ENCODE measurements at places on chromosomes 3 and 15.

- DNase-seq, result no peak
Measured at GRCh38 chr3:28980631-28981030, 300.2 kb upstream of the RBMS3 start.

DNA sequence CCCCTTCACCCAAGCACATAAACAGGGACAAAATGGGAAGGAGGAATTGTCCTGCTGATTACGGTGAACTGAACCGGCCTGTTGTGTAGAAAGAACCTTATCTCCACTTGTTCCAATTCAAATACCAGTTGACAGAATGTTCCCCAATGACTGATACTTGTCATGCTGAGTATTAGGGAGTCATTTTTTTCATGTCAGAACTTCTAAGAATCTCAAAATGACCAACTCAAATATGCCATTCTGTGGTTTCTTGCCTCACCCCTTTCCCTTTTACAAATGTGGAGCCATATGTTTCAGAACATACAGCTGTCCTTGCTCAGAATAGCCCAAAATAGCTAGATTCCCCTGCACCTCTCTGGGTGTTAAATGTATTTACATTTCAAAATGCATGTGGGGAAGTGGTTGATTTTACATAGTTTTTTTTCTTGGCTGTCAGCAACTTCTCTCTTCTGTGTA lies 405.9 kb upstream of the TBL1XR1 start:
- DNase-seq, result no peak

- DNase-seq, result no peak
Measured at GRCh38 chr3:150912501-150912900, 7.3 kb upstream of the MINDY4B start.

DNA sequence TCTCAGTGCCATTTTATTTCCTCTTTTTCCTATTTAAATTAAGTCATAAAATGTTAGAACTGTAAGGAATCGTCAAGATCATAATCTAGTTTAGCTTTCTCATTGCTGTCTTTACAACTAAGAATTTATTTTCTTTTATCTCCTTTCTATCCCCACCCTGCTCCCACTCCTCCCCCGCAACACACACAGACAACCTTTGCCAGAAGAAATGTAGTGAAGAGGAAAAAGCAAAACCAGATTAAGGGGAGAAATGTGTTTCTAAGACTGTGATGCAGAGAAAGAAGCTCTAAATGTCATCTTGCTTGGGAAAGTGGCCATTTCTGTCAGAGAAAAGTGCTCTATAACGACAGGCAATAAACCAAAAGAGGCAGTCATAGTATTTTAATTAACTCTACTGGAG lies 78.3 kb upstream of the MLF1 start:
- no peak for DNase-seq

GRCh38 chr3:118909763-118910162 lies 124.9 kb downstream of the IGSF11 start:
- DNase-seq, result no peak

DNA sequence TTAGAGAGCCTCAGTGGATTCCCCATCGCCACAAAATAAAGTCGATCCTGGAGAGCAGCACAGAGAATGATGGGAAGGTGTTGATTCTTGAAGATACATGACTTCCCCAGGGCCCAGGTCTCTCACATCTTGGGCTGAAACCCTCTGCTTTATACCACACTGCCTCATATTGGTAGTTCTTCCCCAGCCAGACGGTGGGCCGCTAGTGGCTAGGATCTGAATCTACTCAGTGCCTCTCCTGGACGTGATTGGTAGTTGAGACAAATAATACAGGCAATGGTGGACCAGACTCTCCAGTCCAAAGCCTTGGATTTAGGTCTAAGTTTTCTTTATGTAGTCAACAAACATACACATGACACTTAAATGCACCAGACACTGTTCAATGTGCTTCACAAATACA lies 49.7 kb downstream of the RAB11A start:
- DNase-seq, result no peak

GRCh38 chr3:126494204-126494969 lies 18.7 kb upstream of the ZXDC start:
- DNase-seq, result no peak

DNA sequence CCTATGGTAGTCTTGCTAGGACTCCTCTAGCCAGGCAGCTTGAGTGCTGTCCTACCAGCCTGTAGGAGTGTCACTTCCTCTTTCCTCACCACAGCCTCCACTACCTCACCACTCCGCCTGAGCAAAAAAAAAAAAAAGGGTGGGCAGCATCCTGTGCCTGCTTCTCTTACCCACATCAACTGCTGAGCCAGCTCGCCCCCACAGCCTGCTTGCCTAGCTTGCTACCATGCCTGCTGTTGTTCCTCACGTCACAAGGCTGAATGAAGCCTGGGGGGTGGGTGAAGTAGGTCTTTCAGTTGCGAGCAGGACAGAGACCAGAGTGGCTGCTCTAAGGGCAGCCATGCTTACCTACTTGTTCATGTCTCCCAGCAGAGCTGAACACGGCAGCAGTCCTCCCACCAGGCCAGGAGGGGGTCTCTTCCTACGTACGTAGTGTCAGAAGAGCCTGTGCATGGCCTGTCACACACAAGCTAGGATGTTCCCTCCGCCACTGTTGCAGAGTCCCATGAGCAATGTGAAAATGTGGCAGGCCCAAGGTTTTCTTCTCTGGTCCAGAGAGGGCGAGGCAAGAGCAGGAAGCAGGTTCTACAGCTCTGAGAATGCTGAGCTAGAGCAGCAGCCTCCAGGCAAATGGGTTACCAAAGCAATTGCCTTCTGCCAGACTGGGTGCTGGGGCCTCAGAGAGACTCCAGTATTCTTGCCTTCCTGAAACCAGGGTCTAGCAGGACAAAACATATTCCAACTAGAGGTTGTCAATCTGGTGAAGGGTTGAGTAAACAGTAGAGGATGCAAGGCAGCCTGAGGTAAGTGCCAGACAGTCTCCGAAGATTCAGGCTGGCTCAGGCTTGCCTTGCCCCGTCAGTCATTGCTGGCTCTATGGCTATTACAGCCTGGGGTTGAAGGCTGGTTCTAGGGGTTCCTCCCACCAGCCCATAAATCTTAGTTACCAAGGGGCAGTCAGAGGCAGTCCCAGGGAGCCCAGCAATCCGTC lies 8.1 kb downstream of the PPM1M start:
- peak; percentile 91 for DNase-seq

DNA sequence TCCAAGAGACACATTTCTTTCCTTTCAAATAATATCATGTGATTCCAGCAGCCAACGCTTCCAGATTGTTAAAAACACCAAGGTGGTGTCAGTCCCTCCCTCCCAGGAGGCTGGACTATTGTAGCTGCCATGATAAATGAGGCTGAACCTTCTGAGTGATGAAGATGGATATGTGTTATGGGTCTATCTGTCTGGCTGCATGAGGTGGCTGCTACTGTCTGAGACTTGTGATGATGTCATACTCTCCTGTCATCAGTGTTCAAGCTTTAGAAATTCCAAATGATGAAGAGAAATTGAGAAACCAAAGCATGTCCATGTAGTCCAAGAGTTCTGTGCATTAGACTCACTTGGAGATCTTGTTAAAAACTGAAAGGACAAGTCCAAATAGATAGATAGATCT lies 683.0 kb downstream of the NTRK3 start:
- DNase-seq, result no peak

DNA sequence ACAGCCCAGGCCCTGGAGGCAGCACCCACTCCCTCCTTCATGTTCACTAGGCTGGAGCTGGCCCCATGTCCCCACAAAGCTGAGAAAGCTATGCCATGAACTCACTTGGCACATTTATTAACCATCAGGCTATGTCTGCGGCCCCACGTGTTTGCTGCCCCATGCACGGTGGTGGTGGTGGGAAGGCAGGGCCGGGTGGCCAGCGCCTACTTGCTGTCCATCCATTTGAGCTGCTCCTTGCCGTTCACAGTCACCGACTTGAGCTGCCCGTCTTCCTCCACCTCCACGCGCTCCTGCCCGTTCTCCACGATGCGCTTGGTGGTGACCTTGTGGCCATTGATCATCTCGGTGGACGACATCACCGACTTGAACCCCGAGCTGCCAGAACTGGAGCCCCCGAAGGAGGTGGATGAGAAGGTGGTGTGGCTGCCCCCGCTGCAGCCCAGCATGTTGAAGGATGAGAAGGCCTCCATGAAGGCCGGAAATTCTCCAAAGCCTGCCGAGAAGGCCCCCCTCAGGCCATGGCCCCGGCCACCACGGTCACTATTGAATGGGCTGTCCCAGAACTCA lies 4.3 kb downstream of the DNAJB8 start:
- DNase-seq, result no peak

DNA sequence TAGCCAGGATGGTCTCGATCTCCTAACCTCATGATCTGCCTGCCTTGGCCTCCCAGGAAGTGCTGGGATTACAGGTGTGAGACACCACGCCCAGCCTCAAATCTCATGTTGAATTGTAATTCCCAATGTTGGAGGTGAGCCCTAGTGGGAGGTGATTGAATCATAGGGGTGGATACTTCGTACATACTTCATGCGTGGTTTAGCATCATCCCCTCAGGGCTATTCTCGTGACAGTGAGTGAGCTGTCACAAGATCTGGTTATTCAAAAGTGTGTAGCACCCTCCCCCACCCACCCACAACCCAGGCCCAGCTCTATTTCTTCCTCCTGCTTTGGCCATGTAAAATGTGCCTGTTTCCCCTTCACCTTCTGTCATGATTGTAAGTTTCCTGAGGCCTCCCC lies 236.9 kb upstream of the IL12A start:
- no peak for DNase-seq

GRCh38 chr3:49460956-49461355 lies 9.1 kb upstream of the DAG1 start:
- DNase-seq, result no peak

GRCh38 chr15:89462198-89462912 lies 34.0 kb downstream of the RHCG start:
- no peak for DNase-seq

- no peak for DNase-seq
Measured at GRCh38 chr3:111675846-111676210, 80.7 kb upstream of the ZBED2 start.

DNA sequence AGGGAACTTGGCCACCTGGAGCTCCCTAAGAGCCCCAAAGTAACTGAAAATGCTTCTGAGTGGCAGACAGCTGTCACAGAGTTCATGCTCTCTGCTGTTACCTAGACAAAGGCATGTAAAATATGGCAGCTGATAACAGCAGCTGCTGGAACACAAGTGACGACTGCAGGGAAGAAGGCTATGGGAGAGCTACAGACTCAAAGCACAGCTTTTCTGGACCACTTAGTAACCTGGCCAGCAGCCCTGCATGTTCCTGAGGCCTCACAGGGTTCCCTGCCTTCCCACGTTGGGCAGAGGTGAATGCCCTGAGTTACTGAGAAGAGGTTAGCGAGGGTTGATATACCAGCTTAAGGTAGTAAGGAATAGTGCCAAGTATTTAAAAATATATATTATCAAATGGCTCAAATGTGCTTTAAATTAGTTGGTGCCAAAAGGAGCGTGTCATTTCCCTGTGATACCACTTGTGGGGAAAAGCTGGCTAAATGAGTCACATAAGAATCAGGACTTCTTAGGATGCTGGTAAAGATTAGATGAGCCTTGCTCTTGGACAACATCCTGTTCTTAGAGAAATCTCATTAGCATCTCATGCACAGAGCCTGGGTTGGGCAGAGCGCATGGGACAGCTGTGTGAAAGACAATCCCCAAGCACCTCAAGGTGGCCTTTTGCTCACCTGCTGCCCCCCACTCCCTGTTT lies 76.4 kb upstream of the SCN5A start:
- no peak for DNase-seq

DNA sequence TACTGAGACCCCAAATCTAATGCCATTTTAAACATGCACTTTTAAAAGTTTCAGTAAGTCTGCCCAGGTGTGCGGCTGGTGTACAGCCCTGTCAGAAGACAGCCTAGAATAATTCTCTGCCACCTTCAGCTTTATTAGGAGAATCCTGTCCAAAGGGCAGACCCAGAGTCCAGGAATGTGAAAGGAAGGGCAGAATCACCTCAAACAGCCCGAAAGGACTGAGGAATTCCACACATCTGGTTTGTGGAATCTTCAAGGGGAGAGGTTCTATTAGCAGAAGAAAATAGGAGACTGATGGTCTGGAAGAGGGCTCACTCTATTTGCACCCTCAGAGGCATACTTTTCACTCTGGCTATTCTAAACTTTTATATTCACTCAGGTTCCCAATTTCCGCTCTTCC lies 46.6 kb downstream of the TYRO3 start:
- DNase-seq, result no peak

- no peak for DNase-seq
Measured at GRCh38 chr15:43370310-43370974, 401 bp downstream of the ZSCAN29 start.

- DNase-seq, result no peak
Measured at GRCh38 chr3:155270485-155271342, 22.8 kb downstream of the STRIT1 start.

- DNase-seq, result no peak
Measured at GRCh38 chr3:180881065-180881801, 31.2 kb upstream of the FXR1 start.

DNA sequence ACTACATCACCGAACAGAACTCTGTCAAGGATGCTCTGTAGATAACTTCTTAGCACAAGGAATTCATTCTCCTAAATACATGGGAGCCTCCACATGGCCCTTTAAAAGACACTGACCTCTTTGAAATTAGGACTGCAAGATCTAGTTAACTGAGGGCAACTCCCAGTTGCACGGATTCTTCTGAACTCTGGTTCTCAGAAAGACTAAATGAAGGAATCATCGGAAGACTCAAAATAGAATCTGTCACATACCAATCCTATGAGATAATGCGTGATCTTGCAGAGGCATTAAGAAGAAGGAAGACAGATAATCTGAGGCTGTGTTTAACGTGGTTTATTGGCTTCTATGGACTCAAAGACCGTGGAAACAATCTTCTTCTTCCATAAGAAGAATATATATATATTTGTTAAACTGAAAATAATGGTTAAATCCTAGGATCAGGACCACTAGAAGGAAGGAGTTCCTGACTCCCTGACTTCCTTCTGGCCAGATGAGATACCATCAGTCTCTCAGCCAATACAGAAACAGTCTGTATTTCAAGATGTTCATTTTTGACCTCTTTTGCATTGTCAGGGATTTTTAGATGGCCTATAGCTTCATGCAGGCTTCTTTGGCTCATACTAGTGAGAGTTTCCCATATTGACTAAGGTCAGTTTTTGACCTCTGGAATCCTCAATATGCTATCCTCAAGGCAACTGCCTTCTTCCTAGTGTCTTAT lies 33.9 kb upstream of the TBC1D23 start:
- DNase-seq, result no peak

DNA sequence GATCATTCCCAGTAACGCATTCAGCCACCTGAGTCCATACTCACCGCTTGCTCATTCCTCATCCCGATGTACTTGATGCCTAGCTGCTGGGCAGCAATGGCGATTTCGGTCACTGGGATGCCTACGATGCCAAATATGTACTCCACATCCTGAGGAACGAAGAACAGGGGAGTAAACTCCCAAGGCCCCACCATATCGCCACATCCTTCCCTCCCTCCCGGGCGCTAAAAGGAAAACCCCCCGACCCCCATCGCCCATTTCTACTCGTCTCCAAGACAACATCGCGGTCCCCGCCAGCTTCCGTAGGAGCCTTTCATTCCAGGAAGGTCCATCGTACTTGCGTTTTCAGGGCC lies 347 bp downstream of the HACL1 start:
- no peak for DNase-seq

DNA sequence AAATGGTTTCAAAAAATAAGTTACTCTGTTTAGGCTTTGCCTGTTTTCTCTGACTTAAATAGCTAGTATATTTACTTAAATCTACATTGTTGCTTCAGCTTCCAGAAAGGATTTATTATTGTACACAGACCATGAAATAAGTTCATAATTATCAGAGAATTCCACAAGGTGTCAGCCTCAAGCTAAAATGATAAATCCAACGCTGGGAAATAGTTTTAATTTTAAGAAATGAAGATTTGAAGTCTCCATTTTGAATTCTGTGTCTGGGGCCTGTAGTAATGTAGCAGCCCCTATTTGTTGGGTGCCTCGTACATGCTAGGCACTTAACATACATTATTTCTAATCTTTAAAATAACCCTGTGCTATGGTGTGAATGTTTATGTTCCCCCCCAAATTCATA lies 92.6 kb upstream of the KCNMB2 start:
- no peak for DNase-seq
